T-helper 1 cell treated with Interleukin-12 subunit alpha and Interleukin-12 subunit beta and Interleukin-4 antibody, amounts not matched to agents 30 ng/mL and 1 ng/mL, for 36 hours (primary cell): ENCODE measurements at places on chromosomes 1 and 21. TPM values are rescaled to one million over a fixed set of nuclear protein-coding genes. Genes with fewer than 3 reads are reported as not detected.

The EPHA10 gene
- 0.05 TPM in 1 of 2 replicates, not detected in the other for total RNA-seq

The LCE2B gene
- not detected in 2 replicates for total RNA-seq

The IL6R gene
- total RNA-seq = 6.4 and 9.8 TPM in 2 replicates

The TAL1 gene
- total RNA-seq = not detected in 2 replicates

The LDLRAD1 gene
- not detected in 2 replicates for total RNA-seq

The RFX5 gene
- total RNA-seq = 118 and 120 TPM in 2 replicates

The RNU1-4 gene
- total RNA-seq = 2,156 and 2,251 TPM in 2 replicates

The TCHHL1 gene
- total RNA-seq = not detected in 2 replicates

The AIM2 gene
- total RNA-seq = 11.6 and 13.8 TPM in 2 replicates

The RAB25 gene
- 0.56 TPM in 1 of 2 replicates, not detected in the other for total RNA-seq

The SEMA4A gene
- 4.6 and 5.1 TPM in 2 replicates for total RNA-seq

The RPTN gene
- total RNA-seq = not detected in 2 replicates

The OPTC gene
- total RNA-seq = not detected in 2 replicates

The FMO1 gene
- not detected in 2 replicates for total RNA-seq

The DCDC2B gene
- 0.22 TPM in 1 of 2 replicates, not detected in the other for total RNA-seq

The TPR gene
- total RNA-seq = 244 and 250 TPM in 2 replicates

The ANP32E gene
- 160 and 163 TPM in 2 replicates for total RNA-seq

The LCK gene
- 425 and 440 TPM in 2 replicates for total RNA-seq

The SPRR2E gene
- total RNA-seq = not detected in 2 replicates

The VAMP4 gene
- 18.5 and 21.3 TPM in 2 replicates for total RNA-seq

The RNU1-2 gene
- total RNA-seq = 2,156 and 2,251 TPM in 2 replicates

The RAB3B gene
- total RNA-seq = 0.02 TPM in 1 of 2 replicates, not detected in the other

The CYP4A22 gene
- total RNA-seq = not detected in 2 replicates

The CNTN2 gene
- not detected in 2 replicates for total RNA-seq

The C1orf216 gene
- total RNA-seq = 17.6 and 20.8 TPM in 2 replicates

The NPPB gene
- total RNA-seq = not detected in 2 replicates

The FALEC gene
- total RNA-seq = not detected in 2 replicates

The DMRTA2 gene
- total RNA-seq = not detected in 2 replicates

The SLC2A5 gene
- total RNA-seq = 0.39 TPM in 1 of 2 replicates, not detected in the other

The NTRK1 gene
- 13.5 and 13.8 TPM in 2 replicates for total RNA-seq

The SARS1 gene
- 142 and 146 TPM in 2 replicates for total RNA-seq

The PTPN7 gene
- total RNA-seq = 302 and 313 TPM in 2 replicates

The S100A7A gene
- total RNA-seq = not detected in 2 replicates

The TMEM63A gene
- total RNA-seq = 113 and 120 TPM in 2 replicates

The BCL2L15 gene
- total RNA-seq = 4.4 and 5.5 TPM in 2 replicates

The CRNN gene
- not detected in 2 replicates for total RNA-seq

The MEX3A gene
- 0.07 TPM in 1 of 2 replicates, not detected in the other for total RNA-seq

The SPRR2D gene
- not detected in 2 replicates for total RNA-seq

The PCP4L1 gene
- 0.15 and 0.29 TPM in 2 replicates for total RNA-seq

The DISC1 gene
- 14.0 and 14.9 TPM in 2 replicates for total RNA-seq

The HRNR gene
- total RNA-seq = not detected in 2 replicates

The HNRNPR gene
- 194 and 207 TPM in 2 replicates for total RNA-seq

The OR2L5 gene
- not detected in 2 replicates for total RNA-seq

The LCE1E gene
- total RNA-seq = not detected in 2 replicates

The LCE2A gene
- total RNA-seq = not detected in 2 replicates

The SH3D21 gene
- 6.5 and 7.2 TPM in 2 replicates for total RNA-seq

The FCRL4 gene
- total RNA-seq = not detected in 2 replicates

The PTCH2 gene
- 0.98 and 1.3 TPM in 2 replicates for total RNA-seq

The LAD1 gene
- not detected in 2 replicates for total RNA-seq

The RRAGC gene
- total RNA-seq = 21.9 and 22.1 TPM in 2 replicates
